ENCODE measurements at places on chromosomes 5 and 9.
A peak's percentile ranks its signal among the peaks of the same experiment; 100 is the strongest.

DNA sequence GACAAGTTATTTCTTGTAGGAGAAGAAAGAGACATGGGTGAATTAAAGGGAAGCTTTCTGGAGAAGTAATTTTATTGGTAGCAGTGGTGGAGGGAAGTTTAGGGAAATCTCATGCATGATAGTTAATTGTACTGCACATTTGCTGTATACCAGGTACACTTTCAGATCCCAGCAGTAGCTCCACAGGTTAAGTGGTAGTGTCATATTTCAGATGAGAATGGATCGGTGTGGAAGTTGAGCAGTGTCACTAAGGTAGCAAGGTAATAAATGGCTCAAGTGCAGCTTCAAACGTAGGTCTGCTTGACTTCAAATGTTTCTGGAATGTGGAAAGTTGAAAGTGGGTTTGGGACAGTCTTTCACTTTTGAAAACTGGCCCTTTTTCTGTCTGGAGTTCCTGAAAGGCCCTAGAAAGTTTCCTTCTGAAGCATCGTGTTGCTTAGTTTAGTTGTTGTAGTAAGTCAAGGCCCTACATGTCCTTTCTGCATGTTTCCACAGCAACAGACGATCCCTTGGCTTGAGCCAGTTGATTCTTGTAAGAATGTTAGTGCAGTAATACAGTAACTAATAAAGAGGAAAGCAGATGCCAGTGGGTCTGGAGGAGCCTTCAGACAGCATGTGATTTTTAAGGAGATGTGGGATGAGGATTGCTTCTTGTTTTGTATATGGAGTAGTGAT lies 3.7 kb downstream of the CLTA start:
- DNase-seq: no peak

GRCh38 chr5:133141746-133142145 lies 89.9 kb downstream of the HSPA4 start:
- DNase-seq: no peak

- peak; percentile 39 for DNase-seq
Observed at GRCh38 chr5:142915813-142916424, 145.7 kb downstream of the ARHGAP26 start.

- DNase-seq: no peak
Observed at GRCh38 chr5:142600092-142600491, 85.8 kb downstream of the FGF1 start.

DNA sequence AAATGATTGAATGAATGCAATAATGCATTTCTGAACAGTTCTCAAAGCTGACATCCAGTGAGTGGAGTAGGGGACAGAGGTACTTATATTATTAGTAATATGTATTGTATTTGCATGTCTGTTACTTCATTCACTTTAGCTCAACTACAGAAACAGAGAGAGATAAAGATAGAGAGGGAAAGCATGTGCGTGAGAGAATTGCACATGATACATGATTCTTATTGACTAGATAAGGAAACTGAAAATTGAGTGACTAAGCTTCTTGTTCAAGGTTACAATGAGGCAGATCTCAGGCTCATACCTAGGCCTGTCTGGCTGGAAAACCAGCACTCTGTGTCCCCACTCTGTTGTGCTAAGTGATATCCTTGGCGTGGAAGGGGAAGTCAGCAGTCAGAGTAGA lies 337.7 kb upstream of the KLF4 start:
- DNase-seq: no peak

DNA sequence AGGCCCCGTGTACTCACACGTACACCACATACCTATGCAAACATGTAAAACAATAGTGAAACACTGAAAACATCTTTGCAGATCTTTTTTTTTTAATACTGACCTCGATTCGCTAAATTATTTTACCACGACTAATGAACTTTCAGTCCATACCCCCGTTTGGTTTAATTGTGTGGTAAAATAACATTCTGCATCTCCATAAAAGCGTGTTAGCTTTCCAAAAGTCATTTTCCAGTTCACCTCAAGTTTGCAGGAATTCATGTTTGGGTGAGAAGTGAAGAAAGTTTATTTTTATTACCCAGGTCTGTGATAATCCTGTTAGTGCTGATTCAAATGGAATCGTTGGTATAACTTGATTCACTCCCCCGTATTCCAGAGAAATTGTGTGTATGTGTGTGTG lies 652 bp downstream of the ARSK start:
- no peak for DNase-seq

GRCh38 chr5:72844218-72844603 lies 27.8 kb downstream of the TNPO1 start:
- no peak for DNase-seq

- DNase-seq: no peak
Observed at GRCh38 chr9:95478335-95478734, 38.4 kb downstream of the PTCH1 start.
